ENCODE measurements at places on chromosomes 12 and 14.

DNA sequence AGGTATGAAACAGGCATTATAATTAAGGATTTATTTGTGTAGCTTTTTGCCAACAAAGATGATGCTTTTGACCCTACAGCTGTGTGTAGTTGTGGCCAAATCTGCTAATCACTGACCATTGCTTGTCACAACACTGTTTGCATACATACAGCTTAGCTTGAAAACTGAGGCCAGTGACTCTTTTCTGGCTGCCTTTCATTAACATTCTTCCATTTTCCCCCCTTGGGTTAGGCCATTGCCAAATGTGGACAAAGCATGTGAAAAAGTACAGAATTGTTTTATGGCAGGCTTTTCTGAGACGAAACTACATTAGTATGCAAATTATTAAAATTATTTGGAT lies 263.3 kb downstream of the SLC16A7 start:
- DNase-seq = no peak

DNA sequence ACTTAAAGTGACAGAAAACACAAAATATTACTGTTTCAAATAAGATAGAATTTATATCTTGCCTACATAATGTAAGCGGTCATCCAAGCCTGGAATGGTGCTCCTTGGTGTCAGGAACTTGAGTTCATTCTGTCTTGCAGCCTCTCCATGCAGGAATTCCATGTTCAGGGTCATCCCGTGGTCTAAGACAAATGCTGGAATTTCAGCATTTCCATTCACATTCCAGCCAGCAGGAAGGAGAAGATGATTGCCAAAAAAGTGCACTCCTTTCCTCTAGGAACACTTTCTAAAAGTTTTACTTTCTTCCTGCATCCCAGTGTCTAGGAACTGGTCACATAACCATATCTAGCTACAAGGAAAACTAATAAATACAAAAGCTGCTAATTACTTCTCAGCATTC lies 106.3 kb downstream of the PTPRO start:
- DNase-seq = no peak

GRCh38 chr12:116299665-116300328 lies 22.3 kb upstream of the MED13L start:
- no peak for DNase-seq

DNA sequence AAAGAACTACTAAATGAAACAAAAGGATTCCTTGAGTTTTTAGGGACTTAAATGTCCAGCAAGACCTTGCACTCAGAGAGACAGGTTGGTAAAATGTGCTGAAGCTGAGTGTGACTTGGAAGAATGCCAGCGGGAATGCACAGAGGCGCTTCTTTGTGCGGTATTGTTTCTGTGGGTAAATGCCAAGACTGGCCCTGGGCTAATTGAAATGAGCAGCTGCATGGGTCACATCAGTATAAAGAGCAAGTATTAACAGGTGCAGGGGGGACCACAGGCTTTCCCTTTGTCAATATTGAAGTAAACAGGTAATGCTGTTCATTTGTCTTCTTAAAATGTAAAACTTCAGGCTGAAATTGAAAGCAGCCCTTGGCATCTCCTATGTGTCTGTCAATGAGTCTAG lies 74.3 kb downstream of the LMO3 start:
- DNase-seq = no peak

GRCh38 chr12:104058802-104059201 lies 5.5 kb upstream of the HCFC2 start:
- no peak for DNase-seq

GRCh38 chr12:97487470-97487869 lies 24.9 kb downstream of the RMST start:
- DNase-seq = no peak

GRCh38 chr12:16939871-16940306 lies 333.9 kb upstream of the LMO3 start:
- peak; percentile 83 for DNase-seq

DNA sequence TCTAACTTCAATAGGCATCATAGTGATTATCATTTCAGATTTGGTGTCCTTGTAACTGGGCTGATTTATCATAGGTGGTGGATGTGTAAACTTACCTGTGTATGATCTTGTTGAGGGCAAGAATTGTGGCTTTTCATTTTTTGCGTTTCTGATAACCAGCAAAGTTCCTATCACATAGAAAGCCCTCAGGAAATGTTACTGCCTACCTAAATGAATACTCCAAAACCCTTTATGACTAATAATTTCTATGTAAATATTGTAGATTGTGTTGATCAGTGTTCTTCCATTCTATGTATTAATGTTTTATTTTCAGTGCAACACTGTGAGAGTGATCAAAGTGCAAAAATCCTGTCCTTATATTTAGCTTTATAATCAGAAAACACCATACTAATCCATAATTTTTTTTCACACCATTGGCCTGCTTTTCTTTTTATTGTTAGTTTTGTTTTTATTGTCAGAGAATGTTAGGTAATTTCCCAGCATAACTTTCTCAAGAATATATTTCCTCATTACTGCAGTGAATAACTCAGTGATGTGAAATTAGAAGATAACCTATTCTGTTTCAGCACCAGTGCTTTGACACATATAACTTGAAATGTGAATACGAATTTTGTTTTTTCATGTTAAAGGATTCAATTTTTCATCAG lies 94.1 kb downstream of the GPHN start:
- no peak for DNase-seq

DNA sequence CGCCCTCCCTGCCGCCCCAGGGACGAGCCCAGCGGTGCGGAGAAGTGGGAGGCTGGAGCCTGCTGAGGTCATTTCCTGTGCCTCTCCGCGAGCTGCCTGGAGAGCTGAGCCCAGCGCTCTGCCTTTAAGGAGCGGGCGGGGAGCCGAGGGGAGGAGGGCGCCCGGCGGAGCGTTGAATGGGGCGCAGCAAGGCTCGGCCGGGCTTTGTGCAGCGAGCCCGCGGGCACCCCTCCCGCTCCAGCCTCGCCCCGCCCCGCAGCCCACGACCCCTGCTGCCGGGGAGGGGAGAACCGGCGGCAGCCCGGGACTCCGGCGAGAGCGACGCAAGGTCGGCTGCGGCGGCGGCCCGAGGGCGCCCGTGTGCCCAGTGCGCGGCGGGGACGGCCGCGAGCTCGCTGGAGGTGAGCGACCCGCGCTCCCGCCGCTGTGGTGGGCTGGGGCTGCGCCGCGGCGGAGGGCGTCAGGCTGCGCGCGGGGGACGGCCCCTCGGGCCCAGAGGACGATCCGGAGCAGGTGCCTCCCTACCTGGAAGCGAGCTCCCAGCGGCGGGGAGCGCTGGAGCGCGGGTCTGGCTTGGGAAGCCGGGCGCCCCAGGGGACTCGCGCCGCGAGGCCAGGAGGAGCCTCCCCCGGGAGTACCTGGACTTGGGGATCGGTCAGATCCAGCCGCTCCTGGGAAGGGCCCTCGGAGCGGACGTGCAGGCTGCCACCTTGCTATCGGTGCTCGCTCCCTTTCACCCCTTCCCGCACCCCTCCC lies at the start of gene PLEKHH1:
Gene PLEKHH1 (plus strand): TSS at position 293 of the 756 bp plus-strand sequence. CDS start 8,578 bp downstream, outside the sequence.
- DNase-seq = peak; percentile 82

Data from NB4 (cell line).